ENCODE measurements at places on chromosomes 2 and 18. TPM values are rescaled to one million over a fixed set of nuclear protein-coding genes. Genes with fewer than 3 reads are reported as not detected.

Gene CDK5R2
- not detected for total RNA-seq

Gene WBP1
- total RNA-seq, result 35.7 TPM

Gene KLHL30
- total RNA-seq, result 1.5 TPM

Gene LINC00305
- not detected for total RNA-seq

Gene LCT
- not detected for total RNA-seq

Gene CDH20
- not detected for total RNA-seq

- DNase-seq, result no peak
- H3K4me1 ChIP-seq, result no peaks in the 10 kb centered on the region
- H3K27me3 ChIP-seq, result no peaks in the 10 kb centered on the region
- no peaks in the 10 kb centered on the region for H3K36me3 ChIP-seq
Observed at GRCh38 chr2:101374821-101375561, 12.3 kb downstream of the CREG2 start.

- H3K27ac ChIP-seq, result no peak overlapping the region
- no peak for DNase-seq
- H3K4me1 ChIP-seq, result no peaks in the 10 kb centered on the region
- no peaks in the 10 kb centered on the region for H3K36me3 ChIP-seq
Observed at GRCh38 chr2:70448041-70448440, 105.6 kb downstream of the TGFA start.

- H3K27ac ChIP-seq, result no peak overlapping the region
- H3K36me3 ChIP-seq, result no peaks in the 10 kb centered on the region
- no peak overlapping the region for H3K4me3 ChIP-seq
- H3K27me3 ChIP-seq, result no peaks in the 10 kb centered on the region
Observed at GRCh38 chr2:38653715-38654527, 12.0 kb upstream of the GALM start.

GRCh38 chr2:68748568-68748967 is 14.0 kb downstream of the ARHGAP25 start:
- H3K4me3 ChIP-seq, result no peak overlapping the region
- H3K27me3 ChIP-seq, result no peaks in the 10 kb centered on the region
- H3K27ac ChIP-seq, result no peak overlapping the region
- no peak for DNase-seq

DNA sequence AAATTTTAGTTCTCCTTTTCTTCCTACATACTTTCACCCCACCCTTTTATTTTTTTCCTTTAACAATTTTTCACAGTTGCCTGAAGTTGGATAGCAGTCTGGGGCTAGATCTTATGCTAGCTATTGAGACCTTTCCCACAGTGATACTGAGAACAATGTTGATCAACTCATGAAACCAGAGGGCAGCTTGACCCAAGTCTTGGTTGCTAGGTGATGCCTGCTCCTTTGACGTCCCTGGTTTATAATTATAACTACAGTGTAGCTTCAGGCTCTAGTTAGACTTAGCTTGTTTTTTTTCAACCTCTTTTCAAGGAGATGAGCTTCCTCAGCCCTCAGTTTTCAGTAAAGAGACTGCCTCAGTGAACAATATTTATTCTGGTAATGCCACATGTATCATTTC is 648.5 kb downstream of the IRS1 start:
- no peak overlapping the region for H3K4me3 ChIP-seq
- DNase-seq, result no peak
- H3K27me3 ChIP-seq, result no peaks in the 10 kb centered on the region
- H3K4me1 ChIP-seq, result no peaks in the 10 kb centered on the region
- H3K27ac ChIP-seq, result no peak overlapping the region
- H3K36me3 ChIP-seq, result no peaks in the 10 kb centered on the region

DNA sequence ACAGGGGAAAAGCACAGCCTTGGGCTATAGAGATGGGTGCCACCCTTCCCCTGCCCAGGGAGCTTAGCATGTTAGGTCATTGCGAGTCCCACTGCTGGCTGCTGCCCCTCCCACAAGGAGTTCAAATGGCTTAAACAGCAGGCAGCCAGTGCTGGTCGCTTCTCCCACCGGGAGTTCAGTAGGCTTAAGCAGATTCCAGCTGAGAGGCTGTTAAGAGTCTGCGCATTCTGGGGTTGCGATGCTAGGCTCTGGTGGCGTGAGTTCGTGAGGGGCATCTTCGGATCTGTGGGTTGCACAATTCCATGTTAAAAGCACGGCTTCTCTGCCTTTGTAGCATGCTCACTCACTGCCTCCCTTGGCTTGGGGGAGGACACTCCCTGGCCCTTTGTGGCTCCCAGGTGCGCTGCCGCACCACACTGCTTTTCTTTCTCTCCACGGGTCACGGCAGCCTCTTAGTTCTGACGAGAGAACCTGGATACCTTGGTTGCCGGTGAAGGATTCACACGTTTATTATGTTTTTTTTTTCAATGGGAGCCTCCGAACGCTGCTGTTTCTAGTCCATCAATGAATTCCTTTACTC is 93.2 kb downstream of the UNC80 start:
- DNase-seq, result no peak
- no peak overlapping the region for H3K4me3 ChIP-seq
- no peaks in the 10 kb centered on the region for H3K36me3 ChIP-seq
- H3K27ac ChIP-seq, result no peak overlapping the region

- no peaks in the 10 kb centered on the region for H3K36me3 ChIP-seq
- no peaks in the 10 kb centered on the region for H3K4me1 ChIP-seq
- H3K27me3 ChIP-seq, result no peaks in the 10 kb centered on the region
- no peak overlapping the region for H3K4me3 ChIP-seq
- H3K27ac ChIP-seq, result no peak overlapping the region
Observed at GRCh38 chr2:120491111-120491625, 145.2 kb downstream of the INHBB start.

GRCh38 chr2:215601526-215601925 is 165.7 kb upstream of the FN1 start:
- H3K27me3 ChIP-seq, result no peaks in the 10 kb centered on the region
- DNase-seq, result no peak
- H3K4me3 ChIP-seq, result no peak overlapping the region
- no peaks in the 10 kb centered on the region for H3K4me1 ChIP-seq

Measured in tibial nerve (tissue), 4 donors.